ENCODE measurements at places on chromosomes 2 and 18.

- DNase-seq = no peak
Measured at GRCh38 chr2:193537531-193537930, 1342.8 kb upstream of the TMEFF2 start.

- no peak for DNase-seq
Measured at GRCh38 chr2:61951881-61952280, 46.4 kb downstream of the COMMD1 start.

GRCh38 chr2:172213116-172213860 lies 110.6 kb upstream of the DLX2 start:
- DNase-seq = no peak

DNA sequence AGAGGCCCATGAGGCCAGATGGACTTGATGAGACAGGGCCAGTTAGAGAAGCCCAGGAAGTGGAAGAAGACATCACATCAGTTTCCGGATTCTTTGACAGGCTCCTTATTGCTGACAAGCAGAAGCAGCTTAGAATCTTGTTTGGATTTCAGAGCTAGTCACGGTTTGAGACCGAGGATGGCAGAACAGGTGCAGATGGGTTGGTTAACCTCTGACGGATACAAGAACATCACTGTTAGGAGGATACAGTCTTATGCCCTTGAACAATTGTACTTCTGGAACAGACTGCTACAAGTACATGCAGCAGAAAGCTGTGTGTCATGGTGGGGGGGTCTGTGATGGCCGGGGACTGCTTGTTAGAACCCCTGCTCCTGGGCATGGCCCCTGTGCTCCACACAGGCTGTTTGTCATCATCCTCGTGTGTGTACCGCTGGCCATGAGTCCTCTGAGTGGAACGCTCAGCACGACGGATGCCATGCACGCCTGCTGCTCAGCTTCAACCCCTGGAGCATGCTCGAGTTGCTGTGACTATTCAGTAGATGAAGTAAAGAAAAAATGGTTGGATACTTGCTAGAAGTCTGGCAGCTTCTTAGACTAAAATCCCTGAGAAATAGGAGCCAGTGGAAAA lies 217.7 kb downstream of the SH3RF3 start:
- DNase-seq = no peak

DNA sequence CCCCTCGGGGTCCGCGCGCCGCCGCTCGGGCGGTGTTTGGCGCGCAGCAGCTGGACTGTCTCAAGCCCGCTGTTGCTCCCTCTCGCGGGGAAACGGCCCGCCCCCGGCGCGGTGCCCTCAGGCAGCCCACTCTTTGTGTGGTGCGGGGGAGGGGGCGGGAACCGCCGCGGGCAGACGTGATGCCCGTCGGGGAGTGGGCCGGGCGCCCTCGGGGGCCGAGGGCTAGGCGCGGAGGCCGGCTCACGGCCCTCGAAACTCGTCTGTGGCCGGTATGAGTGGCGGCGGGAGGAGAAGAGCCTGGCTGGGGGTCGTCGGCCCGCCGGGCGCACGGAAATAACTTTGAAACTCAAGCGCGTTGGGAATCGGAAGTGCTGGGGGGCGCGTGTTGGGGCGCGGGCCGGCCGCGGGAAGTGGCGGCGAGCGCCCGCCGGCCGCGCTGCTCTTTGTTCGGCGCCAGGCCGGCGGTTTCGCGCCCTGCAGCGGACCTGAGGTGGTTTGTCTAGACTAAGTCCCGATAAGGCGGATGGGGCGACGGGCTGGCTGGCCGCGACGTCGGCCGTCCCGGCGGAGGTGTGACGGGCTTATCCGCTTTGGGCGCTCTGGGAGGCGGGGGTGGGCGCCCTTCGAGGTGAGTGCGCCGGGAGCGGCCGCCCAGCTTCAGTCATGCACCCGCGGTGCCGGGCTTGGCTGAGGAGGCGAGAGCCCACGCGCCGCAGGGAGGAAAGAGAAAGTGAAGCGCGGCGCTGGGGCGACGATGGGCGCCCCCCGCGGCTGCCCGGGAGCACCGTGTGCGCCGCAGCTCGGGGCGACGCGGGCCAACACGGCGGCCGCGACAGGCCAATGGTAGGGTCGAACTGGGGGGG lies 679 bp downstream of the PTMA start:
- DNase-seq = peak; percentile 53

- no peak for DNase-seq
Measured at GRCh38 chr2:235543128-235543750, 49.4 kb downstream of the AGAP1 start.

- DNase-seq = no peak
Measured at GRCh38 chr2:201798252-201798913, 8.0 kb upstream of the CDK15 start.

- peak; percentile 74 for DNase-seq
Measured at GRCh38 chr18:63322908-63323634, 3.5 kb upstream of the BCL2 start.
